ENCODE measurements at places on chromosomes 7 and 10.

GRCh38 chr7:71535616-71536015, 403.7 kb downstream of the GALNT17 start:
- DNase-seq = no peak

DNA sequence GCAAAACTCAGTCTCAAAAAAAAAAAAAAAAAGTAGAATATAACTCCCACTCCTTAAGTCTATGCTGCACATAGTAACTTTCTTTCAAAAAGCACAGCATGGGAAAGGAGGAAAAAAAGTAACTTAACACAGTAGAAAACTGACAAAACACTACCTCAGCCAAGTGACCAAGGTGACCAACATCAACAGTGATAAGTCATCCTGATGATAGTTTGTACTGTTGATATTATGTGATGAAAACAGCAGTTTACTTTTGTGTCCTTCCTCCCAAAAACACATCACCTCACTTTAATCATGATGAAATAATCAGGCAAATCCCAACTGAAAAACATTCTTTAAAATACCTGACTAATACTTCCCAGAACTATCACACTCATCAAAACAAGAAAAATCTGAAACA, 29.3 kb upstream of the MAT1A start:
- no peak for DNase-seq

DNA sequence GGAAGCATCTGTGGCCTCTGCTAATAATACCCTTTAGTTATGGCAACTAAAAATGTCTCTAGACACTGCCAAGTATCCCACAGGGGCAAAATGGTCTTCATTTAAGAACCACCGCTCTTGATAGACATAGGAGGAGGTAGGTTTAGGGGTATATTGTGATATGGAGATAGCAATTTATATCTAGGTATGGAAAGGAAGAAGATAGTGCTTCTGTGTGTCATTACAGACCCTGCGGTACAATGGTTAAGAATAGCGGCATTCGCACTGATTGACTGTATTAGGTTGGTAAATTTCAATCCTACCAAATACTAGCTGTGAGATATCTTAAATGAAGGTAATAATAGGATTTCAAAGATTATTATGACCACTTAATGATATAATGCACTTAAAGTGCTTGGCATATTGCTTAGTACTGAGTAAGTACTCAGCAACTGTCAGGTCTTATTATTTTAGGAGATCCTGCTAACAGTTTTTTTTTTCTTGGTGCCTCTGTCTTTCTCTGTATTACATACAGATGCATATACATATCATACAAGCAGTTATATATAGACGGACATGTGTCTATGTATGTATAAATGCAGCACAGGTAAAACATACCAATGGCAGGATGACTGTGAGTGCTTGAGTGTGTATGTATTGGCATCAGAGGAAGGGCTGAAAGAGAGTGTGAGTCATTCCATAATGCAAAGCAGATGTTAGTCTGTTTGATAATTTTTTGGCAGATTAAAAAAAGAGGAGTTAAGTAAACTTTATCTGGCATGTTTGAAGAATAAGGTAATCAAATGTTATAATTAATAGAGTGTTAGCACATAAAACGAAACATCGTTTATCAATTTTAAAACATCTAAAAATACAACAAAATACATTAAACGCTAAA, 50.0 kb upstream of the ITGB8 start:
- peak; percentile 32 for DNase-seq

DNA sequence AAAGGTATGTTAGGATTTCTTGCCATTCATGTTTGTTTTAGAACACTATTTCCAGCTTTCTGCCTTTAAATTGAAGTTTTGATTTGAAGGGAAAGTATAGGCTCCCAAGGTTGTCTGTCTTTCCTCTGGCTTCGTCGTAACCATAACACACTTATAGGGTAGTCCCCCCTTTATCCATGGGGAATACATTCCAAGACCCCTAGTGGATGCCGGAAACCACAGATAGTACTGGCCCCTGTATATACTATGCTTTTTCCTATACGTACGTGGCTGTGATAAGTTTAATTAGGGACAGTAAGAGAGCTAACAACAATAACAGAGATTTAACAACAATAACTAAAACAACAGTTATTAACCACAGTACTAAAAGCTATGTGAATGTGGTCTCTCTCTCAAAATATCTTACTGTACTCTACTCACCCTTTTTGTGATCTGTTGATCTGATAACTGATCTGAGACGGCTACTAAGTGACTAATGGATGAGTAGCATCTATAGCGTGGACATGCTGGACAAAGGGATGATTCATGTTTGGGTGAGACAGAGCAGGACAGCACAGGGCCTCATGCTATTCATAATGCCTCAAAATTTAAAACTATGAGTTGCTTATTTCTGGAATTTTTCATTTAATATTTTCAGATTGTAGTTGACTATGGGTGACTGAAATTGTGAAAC, 273.1 kb downstream of the AUTS2 start:
- DNase-seq = peak; percentile 40

GRCh38 chr10:3473271-3473670, 300.7 kb upstream of the PITRM1 start:
- DNase-seq = no peak

DNA sequence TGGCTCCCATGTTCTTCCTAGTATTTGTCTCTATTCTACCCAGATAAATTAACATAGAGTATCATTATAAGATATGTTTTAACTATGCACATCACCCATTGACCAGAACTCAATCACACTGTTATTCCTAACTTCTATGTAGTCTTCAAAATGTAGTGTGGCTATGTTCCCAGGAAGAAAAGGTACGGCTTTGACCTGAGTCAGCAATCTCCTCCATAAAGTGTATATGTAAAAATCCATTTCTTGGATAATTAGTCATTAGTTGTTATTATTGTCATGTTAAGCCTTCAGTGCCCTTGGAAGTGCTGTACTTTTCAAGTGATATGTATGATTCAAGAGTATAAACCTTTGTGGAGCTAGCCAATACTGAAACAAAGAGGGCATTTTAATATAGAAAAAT, 444.0 kb upstream of the ZWINT start:
- DNase-seq = no peak

- DNase-seq = no peak
Observed at GRCh38 chr10:60870416-60870728, 73.6 kb downstream of the RHOBTB1 start.

GRCh38 chr10:130483691-130484467, 347.7 kb downstream of the GLRX3 start:
- no peak for DNase-seq

GRCh38 chr7:11591943-11592342, 240.1 kb downstream of the THSD7A start:
- no peak for DNase-seq

GRCh38 chr10:119401671-119402395, 140.7 kb downstream of the RGS10 start:
- DNase-seq = peak; percentile 93

GRCh38 chr10:18793951-18794350, 134.7 kb downstream of the ARL5B start:
- peak; percentile 48 for DNase-seq

DNA sequence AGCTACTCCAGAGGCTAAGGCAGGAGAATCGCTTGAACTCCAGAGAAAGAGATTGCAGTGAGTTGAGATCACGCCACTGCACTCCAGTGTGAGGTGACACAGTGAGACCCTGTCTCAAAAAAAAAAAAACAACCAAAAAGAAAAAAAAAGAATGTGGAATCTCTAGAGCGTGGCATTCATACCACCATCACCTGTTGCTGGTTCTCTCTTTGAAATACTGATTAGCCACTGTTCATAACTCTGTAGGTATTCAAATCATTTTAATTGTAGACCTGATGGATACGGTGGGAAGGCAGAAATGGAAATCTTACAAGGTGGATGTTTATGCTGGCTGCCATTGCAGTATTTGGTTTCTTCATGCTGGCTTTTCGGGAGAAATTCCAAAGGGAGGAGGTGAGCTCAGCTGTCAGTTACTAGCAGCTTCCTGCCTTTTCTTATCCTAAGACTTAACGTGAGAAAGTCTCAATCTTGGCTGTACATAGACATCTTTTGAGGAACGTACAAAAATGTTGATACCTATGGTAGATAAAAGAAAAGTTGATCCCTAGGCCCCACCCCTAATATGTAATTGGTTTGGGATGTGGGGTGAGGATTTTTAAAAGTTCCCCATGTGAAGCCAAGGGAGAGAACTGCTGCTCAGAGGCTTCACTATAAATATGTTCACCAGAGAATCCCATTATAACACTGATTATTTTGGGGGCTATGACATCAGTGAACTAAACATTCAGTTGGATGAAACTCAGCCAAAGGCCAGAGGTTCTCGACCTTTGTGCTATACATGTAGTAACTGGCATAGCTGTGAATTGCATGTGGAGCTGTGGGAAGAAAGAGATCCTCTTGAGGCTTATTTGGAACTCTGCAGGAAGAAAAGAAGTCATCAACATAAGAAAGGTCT, 26.9 kb upstream of the MKLN1 start:
- no peak for DNase-seq

GRCh38 chr10:75617485-75618155, 186.2 kb downstream of the LRMDA start:
- no peak for DNase-seq

GRCh38 chr10:63374991-63375390, 90.8 kb downstream of the JMJD1C start:
- peak; percentile 40 for DNase-seq

- peak; percentile 86 for DNase-seq
Observed at GRCh38 chr7:47669178-47669891, 87.4 kb upstream of the TNS3 start.

- DNase-seq = no peak
Observed at GRCh38 chr10:11673346-11674280, 62.2 kb upstream of the USP6NL start.

DNA sequence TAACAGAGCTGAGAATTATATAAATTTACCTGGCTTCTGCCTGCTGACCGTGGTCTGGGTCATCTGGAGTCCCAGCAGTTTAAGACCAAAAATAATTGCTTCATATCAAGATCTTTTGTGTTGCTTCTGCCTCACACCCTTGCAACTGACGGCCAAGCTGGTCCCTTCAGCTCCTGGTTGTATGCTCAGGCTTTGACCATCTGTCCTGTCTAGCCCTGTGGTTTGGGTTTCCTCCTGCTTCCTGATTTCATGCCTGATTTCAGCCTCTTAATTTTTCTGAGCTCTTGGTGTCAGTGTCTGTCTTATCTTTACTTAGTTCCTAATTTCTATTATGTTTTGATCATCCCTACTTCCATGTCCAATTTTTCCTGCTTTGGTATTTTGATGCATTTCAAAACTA, 87.9 kb upstream of the PLXDC2 start:
- no peak for DNase-seq

- peak; percentile 35 for DNase-seq
Observed at GRCh38 chr10:62037890-62038608, 136.6 kb downstream of the ARID5B start.

GRCh38 chr7:37352251-37352880, 96.3 kb downstream of the ELMO1 start:
- DNase-seq = no peak

GRCh38 chr10:12396093-12396492, 46.7 kb downstream of the CAMK1D start:
- no peak for DNase-seq

- no peak for DNase-seq
Observed at GRCh38 chr7:151512353-151512752, 7.3 kb downstream of the RHEB start.

- DNase-seq = peak; percentile 80
Observed at GRCh38 chr7:55641273-55641691, 69.0 kb upstream of the VOPP1 start.

DNA sequence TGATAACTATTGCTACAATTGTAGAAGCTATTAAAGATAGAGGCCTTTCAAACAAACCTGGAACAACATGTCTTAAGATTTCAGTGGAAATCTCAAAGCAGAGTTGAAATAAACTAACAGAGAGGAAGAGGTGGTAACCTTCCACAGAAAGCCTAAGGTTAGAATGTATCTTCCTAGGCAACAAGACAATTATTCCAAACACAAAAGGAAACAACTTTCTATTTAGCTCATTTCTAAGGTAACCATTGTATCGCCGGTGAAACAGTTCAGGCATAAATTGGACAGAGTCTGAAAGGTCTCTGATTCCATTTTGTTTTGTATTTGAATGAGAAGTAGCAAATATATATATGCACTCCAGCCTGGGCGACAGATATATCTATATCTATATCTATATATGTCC, 30.7 kb upstream of the HYCC1 start:
- no peak for DNase-seq

GRCh38 chr10:119871881-119872609, 598 bp downstream of the MCMBP start:
- peak; percentile 58 for DNase-seq

DNA sequence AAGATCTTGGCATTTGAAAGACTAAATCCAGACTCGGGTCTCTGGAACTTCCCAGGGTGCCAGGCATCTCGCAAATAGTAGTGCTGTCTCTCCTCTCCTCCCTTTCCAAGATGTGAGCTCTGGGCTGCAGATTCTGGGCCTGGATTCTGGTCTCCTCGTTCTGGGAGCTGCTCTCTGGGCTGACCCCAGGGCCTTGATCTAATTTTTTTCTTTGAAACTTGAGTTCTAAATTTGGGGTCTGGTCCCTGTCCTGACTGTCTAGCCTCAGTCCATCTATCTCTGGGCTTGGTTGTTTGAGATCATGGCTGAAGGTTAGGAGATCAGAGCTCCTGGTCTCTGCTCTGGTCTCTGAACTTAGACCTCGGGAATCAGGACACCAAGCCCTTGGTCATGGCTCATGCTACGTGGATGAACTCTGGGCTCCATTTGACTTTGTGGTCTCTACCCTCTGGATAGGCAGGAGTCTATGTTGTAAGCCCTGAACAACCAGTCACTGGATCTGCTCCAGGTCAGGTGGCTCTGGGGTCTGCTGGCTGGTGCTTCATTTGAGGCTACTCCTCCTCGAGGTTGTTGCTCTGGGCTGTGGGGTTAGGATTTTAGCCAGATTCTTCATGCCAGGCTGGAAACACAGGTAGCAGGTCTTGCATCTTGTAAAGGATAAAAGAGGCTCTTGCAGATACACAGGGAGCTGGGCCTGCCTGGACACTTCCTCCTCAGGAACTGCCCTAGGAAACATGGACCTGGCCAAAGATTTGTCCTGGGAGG, 8.0 kb upstream of the MBL2 start:
- no peak for DNase-seq

- DNase-seq = no peak
Observed at GRCh38 chr10:11483201-11484148, 128.0 kb downstream of the USP6NL start.

DNA sequence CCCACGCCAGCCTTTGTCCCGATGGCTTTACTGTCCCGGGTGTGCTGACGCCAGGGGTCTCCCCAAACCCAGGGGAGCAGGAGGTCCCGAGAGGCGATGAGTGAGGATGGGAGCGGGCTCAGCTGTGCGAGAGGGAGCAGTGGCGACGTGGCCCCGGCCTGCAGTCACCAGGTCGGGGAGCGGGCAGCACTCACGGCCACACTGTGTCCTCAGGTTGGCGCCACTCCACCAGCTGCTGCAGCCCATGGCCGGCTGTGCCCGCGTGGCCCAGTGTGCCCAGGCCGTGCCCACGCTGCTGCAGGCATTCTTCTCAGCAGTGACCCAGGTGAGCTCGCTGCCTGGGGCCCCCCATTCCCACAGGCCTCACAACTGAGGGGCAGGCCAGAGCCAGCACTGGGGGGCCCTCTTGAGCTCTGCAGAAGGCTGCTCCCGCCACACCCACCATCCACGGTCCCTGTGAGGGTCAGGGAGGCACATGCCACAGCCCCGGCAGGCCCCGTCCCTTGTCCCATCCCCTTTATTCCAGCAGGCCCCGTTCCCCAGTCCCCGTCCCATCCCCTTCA, 13.3 kb downstream of the AP5Z1 start:
- no peak for DNase-seq

- DNase-seq = peak; percentile 78
Observed at GRCh38 chr7:108016841-108017775, 14.1 kb upstream of the LAMB1 start.

- peak; percentile 27 for DNase-seq
Observed at GRCh38 chr7:80095545-80095944, 39.1 kb upstream of the GNAI1 start.

GRCh38 chr10:23978317-23978716, 230.6 kb upstream of the KIAA1217 start:
- no peak for DNase-seq

Measured in amniotic epithelial cell (primary cell).